Stomach (tissue), 19 donors: ENCODE measurements at places on chromosomes 12 and 14.

- peak; percentile 21 for DNase-seq
These were observed 183.3 kb downstream of the RBM19 start for GRCh38 chr12:113782873-113783272.

- DNase-seq, result no peak
These were observed 115.4 kb upstream of the OVCH1 start for GRCh38 chr12:29612912-29613311.

DNA sequence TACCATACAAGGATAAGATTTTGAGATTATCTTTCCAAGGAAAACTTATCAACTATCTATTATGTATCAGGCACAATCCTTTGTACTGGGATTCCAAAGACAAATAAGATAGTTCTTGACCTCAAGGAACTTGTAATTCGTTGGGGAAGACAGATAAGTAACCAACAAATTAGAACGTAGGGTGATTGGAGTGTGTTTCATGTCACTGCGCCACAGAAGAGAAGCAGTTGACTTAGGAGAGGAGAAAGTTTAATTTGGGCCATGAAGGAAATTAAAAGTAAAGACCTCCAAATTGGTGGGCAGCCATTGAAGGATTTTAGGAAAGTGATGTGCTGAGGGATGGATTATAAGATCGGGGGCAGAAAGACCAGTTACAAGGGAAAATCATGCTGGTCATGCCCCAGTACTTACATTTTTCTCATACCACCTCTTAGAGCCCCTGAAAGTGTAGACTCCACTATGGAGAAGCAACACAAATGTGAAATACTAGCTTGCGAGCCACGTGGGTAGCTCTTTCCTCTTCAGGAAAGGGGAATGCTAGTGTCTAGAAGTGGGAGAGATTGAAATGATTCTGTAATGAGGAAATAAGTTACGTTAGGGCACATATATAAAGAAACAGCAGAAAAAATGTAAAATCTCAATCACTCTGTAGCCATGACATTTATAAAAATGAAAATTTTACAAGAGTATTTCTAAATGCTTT is 148.7 kb downstream of the ETV6 start:
- no peak for DNase-seq

DNA sequence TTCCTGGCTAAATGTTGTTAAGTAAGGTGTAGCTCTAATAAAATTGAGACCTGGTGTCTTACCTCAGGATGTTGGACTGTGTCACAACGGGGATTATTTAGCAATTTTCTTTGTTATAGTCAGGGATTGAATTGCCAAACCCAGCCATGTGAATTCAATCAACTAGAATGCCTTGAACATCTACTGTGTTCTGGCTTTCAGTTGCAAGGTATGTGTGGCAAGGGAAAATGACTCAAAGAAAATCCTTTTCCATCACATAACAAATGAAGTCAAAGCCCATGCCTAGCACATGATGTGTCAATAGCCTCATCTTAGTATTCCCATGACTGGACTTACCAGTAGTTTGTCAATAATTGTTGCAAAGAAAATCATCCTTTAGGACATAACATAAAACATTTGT is 519.8 kb upstream of the FLRT2 start:
- DNase-seq, result no peak

DNA sequence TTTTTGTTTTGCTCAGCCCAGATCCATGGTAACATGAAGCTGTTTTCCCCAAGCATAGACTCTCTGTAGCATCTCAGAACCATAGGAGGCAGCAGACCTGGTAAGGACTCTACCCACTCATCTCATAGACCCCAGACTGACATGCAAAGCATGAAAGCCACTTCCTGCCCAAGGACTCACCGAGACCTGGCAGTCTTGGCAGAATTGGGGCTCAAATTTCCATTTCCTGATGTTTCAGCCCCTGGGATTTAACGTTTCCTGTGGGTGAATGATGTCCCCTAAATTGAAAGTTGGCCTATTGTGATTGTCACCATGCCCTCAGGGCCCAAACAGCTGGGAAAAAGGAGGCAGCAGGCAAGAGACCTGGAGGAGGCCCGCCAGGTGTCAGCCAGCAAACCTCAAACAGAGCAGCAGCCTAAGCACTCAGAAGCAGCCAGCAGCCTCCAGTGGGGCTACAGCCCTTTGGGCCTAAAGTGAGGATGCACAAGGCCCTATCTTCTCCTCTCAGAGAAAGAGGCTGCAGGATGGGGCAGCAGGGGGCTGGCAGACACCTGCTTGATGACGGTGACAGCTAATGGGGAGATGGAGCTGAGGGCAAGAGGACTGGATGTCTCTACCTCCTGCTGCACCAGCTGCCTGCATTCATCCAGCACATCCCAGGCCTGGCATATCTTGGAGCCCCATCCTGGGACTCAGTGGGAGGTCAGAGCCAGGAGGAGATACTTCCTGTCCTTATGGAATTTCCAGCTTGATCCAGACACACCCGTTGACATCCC is 8.5 kb downstream of the KRT85 start:
- DNase-seq, result no peak

DNA sequence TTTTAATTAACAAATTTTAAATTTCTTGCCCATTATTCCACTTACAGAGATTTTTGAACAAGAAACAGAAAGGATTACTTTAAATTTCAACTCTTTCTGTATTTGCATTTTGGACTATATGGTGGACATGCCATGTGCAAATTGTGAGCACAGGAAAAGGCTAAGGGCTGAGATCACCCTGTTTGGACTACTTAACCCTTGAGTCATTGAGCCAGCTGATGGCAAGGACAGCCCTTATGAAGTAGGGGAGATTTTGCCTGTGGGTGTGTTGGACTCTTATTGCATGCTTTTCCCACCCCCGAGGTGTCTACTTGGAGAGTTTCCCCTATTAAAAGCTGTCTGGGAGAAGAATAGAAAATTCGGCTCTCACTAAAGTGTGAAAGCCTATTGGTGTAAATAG is 17.2 kb downstream of the DERA start:
- DNase-seq, result no peak

GRCh38 chr14:51335531-51335930 is 95.5 kb downstream of the TMX1 start:
- DNase-seq, result no peak

DNA sequence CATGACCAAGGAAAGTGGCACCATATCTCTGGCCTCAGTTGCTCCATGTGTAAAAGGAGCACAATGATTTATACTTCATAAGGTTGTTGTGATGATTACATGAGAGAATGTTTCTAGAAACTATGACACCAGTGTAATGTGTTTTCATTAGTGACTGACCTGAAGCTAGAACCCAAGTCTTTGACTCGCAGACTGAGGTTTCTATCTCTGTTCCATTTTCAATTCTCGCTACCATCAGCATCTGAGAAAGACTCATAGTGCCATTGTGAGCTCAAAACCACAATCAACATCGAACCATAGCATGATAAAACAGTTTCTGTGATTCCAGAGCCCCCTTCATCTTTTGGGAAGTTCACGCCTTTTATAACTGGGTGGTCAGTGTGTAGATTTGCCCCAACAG is 53.8 kb downstream of the STAB2 start:
- DNase-seq, result no peak

DNA sequence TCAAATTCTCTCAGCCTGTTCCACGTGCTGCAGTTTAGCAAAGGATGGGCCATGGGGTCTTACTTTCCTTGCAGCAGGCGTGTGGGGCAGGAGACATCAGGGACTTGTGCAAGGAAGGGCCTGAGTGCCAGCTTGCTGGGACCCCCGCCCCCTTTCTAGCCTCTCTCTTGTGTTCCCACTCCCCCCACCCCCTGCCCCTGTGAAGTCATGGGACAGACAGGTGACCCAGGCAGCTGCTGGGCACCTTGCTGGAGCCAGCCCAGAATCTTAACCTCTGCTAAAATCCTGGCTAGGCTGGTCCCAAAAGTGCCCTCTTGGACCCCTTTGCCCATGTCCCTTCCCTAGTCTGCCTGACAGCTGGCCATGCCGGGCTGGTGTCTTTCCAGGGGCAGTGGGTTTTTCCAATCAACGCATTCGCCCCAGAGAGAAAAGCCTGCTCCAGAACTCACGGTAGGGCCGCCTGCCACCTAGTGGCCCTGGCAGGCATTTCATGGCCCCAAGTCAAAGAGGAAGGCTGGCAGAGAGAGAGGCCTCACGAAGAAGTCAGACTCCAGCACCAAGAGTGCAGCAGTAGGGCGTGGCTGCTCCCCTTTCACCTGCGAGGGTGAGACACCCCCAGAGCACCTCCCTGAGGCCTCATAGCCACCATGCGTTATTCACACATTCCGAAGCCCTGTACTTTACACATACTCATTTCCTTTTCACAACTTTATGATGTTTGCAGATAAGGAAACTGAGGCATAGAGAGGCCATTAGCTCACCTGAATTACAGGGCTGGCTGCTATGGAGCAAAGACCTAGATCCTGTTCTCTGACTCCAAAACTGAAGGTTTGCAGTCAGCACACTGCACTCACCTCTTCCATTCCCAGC is 67.4 kb downstream of the LGMN start:
- peak; percentile 76 for DNase-seq

GRCh38 chr12:96335270-96335669 is 65.0 kb downstream of the CDK17 start:
- DNase-seq, result no peak

GRCh38 chr12:119989731-119990381 is 820 bp downstream of the BICDL1 start:
- peak; percentile 90 for DNase-seq

- DNase-seq, result peak; percentile 19
These were observed 174.0 kb downstream of the ITPR2 start for GRCh38 chr12:26658991-26659390.

- no peak for DNase-seq
These were observed 374.7 kb downstream of the ADAMTS20 start for GRCh38 chr12:43177276-43177675.

GRCh38 chr12:22935501-22935900 is 310.5 kb downstream of the ETNK1 start:
- no peak for DNase-seq

DNA sequence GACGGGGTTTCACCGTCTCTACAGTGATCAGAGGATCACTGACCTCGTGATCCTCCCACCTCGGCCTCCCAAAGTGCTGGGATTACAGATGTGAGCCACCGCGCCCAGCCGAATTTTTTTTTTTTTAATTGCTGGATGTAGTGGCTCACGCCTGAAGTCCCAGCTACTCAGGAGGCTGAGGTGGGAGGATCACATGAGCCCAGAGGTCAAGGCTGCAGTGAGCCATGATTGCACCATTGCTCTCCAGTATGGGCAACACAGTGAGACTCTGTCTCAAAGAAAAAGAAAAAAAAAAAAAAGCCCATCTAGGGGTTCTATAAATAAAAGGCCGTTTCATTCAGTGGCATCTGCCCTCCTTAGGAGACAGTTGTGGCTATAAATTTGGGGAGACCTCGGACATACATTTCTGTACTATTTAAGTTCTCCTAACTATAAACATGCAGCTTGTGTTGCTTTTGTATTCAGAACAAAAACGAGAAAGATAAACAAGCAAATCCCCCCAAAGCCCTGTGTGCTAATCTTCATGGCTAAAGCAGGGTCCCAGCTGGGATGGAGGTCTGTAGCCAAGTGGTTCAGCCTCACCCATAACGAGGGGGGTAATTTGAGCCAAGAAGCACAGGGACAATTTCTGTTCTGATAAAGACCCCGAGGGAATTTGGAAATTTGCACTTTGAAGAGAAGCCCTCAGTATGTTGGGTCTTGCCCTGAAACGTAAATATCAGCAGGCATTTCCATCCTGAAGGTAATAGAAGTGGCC is 35.0 kb upstream of the BCL7A start:
- DNase-seq, result no peak
